ENCODE measurements at places on chromosomes 7 and 10.
A peak's percentile ranks its signal among the peaks of the same experiment; 100 is the strongest.

GRCh38 chr10:15146366-15146765, 22.1 kb downstream of the NMT2 start:
- no peak for DNase-seq

- DNase-seq = peak; percentile 22
Observed at GRCh38 chr7:130667593-130668257, 823 bp downstream of the COPG2 start.

- DNase-seq = peak; percentile 65
Observed at GRCh38 chr10:62244785-62245467, 23.7 kb downstream of the RTKN2 start.

- DNase-seq = no peak
Observed at GRCh38 chr7:99791021-99791420, 7.0 kb upstream of the CYP3A4 start.

- no peak for DNase-seq
Observed at GRCh38 chr10:123463181-123463580, 203.0 kb upstream of the GPR26 start.

DNA sequence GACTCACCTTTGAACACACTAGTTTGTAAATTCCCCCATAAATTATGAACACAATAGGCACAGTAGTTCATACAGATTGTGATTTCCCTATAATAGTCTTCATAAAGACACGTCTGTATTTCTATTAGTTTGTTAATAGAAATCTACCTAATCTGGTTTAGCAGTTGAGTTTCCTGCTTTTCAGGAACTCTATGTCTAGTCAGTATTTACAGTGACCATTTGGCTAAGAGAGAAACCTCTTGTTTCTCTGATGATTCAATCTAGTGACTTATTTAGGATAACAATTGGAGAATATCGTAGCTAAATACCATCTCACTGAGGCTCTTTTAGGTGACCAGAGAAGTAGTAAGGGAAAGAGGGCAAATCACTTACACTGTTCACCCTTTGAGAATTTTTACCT, 5.9 kb upstream of the HERPUD2 start:
- DNase-seq = no peak

DNA sequence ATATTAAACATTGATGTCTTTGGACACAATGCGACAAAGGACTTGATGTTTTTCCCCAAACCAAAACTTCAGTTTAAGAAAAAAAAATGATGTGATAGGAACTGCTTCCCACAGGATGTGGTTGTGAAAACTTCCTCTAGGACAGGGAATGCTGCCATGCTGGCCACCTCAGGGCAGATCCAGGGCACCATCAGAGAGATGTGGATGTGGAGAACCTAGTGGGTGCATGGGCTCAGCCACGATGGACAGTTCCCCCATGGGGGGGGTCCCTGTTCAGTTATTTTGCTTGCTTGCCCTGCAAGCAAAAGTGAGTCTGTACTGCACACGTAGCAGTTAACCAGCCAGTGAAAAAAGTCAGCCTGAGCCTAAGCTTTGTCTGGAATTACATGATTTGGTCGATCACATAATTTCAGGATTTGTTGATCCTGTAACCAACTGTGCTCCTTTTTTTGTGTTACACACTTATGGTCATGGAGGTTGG, 36.3 kb downstream of the LAMB4 start:
- DNase-seq = no peak

GRCh38 chr10:101330631-101331225, 23.2 kb upstream of the BTRC start:
- DNase-seq = no peak

- DNase-seq = no peak
Observed at GRCh38 chr10:131223422-131223821, 88.1 kb downstream of the TCERG1L start.

DNA sequence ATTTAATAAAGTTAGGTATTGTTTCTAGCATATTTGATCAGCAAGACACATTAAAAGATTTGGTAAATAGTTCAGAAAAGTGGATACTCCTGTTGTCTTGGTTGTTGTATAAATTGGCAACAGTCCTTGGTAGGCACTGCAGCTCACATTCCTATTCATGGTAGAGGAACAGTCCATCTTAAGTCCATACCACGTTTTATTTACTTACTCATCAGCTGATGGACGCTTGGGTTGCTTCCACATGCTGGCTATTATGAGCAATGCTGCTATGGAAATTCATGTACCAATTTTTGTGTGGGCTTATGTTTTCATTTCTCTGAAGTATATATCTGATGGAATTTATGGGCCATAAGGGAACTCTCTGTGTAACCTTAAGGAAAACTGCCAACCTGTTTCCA, 43.3 kb downstream of the C10orf120 start:
- no peak for DNase-seq

DNA sequence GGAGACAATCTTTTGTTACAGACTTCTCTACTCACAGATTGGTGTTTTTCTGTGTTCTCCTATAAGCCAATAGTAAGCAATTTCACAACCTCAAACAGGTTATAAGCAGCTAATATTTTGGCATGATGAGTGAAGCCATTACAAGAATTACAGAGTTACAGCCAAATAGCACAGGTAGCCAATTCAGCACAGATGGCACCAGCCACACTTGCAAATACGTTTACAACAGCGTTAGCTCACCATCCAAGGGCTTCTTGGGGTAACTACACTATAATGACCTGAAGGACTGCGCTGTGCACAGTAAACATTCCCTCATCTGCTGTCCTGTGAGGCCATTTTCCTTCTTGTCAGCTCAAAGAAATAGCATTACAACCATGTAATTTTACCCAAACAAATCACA, 428.6 kb downstream of the TCERG1L start:
- DNase-seq = no peak

DNA sequence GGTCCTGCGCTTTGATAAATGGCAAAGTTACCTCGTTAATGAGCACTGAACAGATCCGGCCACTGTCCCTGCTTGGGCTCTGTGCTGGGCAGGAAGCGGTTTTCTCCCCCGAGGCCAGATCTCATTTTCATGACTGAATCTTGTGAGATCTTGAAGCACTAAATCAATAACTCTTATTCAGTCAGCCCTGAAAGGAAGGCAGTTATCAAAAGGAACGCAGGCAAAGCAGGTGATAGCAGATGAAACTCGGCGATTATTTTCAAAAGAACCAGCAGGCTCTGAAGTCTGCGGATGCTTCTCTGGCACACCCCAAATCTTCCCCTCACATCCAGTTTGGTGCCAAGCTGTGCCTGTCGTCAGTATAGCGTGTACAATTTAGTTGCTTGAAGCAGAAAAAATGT, 228.7 kb downstream of the BAMBI start:
- DNase-seq = no peak

DNA sequence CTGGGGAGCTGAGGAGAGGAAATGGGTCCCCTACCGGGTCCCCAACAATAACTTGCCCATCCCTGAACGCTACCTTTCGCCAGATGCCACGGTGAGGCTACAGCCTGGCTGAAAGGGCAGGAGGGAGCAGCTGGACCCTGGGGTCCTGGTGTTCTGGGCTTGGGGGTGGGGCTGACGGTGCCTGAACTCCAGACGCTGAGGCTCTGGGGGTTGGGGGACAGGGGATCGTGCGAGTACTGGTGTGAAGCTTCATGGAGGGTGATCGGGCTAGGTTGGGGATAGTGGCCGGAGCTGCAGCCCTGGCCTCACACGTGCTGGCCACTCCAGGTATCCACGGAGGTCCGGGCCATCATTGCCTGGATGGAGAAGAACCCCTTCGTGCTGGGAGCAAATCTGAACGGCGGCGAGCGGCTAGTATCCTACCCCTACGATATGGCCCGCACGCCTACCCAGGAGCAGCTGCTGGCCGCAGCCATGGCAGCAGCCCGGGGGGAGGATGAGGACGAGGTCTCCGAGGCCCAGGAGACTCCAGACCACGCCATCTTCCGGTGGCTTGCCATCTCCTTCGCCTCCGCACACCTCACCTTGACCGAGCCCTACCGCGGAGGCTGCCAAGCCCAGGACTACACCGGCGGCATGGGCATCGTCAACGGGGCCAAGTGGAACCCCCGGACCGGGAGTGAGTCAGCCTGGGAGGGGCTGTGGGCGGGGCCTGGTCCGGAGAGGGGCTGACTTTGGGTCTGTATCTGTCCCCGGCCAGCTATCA, 8.3 kb downstream of the AEBP1 start:
- no peak for DNase-seq

- DNase-seq = no peak
Observed at GRCh38 chr7:156003220-156004162, 191.2 kb upstream of the SHH start.

DNA sequence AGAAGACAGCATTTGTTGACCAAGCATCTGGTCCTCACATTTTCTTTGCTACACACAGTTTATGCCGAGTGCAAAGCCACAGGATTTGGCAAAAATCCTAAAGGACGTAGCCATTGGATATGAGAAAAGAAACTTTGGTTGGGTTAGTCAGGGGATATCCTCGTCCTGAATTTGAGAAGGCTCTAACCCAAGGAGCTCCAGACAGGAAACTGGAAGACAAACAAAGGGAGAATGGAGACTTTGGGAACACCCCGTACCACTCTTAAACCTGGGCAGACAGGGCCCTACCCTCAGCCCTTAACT, 146.6 kb upstream of the FRMD4A start:
- no peak for DNase-seq

DNA sequence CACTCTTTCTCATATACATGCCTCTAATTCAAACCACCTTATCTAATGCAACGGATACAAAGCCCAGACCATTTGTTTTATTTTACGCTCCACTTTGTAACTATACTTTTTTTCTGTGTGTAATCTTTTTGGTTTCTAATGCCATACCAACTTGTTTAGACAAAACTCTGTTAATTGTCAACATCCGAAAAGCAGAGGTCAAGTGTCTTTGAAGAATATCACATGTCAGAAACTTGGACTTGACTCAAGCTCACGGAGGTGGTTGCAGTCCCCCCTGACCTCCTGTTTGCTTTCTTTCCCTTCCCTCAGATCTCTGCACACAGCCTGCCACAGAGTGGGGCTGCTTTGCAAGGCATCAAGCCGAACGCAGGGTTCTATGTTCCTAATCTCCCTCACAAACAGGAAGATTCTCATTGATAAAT, 698.9 kb downstream of the PARD3 start:
- no peak for DNase-seq
